Fibroblast of lung (primary cell): ENCODE measurements at places on chromosomes 1 and 21.

DNA sequence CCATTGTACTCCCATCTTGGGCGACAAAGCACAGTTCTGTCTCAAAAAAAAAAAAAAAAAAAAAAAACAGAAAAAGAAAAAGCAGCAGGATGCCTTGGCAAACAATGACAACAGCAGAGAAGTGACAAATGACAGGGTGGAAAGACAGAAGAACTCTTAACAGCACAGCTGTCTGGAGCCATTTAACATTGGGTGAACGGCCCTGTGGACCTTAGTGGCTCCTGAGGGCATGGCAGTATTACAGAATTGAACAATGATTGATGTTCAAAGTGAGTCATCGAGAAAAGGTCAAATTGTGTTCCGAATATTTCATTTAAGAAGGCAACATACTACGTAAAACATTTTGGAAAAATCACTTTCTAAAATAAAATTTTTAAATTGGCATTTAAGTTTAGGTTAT is 30.0 kb downstream of the DNASE2B start:
- DNase-seq = no peak

DNA sequence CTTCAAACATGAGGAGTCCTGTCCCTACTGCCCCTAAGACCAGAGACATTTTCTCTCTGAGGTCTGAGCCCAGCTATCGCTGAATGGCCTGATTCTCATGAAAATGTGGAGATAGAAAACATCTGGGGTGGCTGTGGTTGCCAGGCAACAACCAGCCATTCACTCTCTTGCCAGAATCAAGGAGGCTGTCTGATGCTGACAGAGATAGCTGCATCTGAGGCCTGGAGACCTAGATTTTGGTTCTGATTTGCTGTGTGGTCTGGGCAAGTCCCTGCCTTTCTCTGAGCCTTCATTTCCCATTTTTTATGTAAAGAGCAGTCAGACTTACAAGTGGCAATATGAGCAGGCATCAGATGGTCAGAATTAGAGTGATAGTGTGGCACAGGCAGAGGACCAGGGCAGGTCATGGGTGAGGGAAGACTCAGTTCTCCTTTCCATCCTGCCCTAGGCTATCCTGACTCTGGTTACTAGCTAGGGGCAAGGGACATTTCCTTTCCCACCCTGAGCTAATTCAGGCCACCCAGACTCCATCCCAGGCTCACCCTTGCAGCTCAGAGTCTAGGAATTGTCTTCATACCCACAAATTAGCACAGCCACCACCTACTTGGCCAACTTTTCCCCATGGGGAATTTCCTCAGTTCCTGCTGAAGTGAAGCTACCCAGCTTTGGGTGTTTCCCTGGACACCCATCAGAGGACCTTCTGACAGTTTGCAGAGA is 20.0 kb upstream of the RNF19B start:
- DNase-seq = peak; percentile 73

DNA sequence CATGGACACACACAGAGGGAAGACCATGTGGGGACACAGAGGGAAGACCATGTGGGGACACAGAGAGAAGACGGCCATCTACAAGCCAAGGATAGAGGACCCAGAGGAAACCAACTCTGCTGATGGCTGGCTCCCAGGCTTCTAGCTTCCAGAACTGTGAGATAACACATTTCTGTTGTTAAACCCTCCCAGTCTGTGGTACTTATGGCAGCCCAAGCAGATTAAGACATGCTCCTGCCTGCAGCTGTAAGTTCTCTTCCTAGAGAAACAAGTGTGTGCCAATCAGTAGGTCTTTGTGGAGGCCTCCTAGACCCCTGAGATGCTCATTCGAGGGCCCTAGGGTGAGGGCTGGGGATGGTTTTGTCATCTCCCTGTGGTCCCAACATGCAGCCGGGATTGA is 2.7 kb downstream of the AGT start:
- DNase-seq = no peak

GRCh38 chr1:56535939-56536338 is 43.4 kb downstream of the PLPP3 start:
- no peak for DNase-seq

GRCh38 chr1:147246044-147246690 is 3.7 kb downstream of the CHD1L start:
- no peak for DNase-seq

DNA sequence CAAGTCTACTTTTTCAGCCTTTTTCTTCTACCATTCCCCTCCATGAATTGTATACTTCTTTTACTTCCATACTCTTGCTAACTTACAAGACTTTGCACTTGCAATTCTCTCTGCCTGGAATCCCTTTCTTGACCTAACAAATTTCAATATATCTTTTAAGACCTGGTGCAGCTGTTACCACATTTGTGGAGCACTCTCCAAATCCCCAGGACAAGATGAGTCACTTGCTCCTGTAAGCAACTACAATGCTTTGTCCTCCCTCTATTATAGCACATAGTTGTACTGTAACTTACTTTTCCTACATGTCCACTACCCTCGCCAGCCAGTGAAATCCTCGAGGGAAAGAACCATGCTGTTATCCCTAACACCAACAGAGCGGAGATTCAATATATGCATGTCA is 43.1 kb downstream of the WARS2 start:
- DNase-seq = peak; percentile 71

DNA sequence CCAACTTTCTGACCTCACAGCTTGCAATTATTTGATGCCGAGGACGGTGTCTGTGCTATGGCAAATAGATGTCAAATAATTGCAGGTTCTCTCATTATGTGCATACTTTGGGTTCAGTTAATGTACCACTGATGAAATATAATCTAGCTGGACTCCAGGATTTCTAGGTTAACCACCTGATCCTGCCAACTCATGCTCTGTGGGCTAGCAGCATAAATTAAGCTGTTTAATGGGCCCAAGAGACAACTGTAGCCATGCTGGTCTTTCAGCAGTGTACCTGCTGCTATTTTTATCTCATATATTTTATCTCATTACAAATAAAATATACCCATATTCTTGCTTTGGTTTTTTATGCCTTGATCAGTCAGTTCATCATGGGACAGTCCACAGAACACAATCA is 43.3 kb upstream of the HP1BP3 start:
- DNase-seq = no peak

- no peak for DNase-seq
Measured at GRCh38 chr21:35237287-35237686, 188.2 kb upstream of the RUNX1 start.

GRCh38 chr1:234616644-234617043 is 6.7 kb upstream of the IRF2BP2 start:
- peak; percentile 76 for DNase-seq

DNA sequence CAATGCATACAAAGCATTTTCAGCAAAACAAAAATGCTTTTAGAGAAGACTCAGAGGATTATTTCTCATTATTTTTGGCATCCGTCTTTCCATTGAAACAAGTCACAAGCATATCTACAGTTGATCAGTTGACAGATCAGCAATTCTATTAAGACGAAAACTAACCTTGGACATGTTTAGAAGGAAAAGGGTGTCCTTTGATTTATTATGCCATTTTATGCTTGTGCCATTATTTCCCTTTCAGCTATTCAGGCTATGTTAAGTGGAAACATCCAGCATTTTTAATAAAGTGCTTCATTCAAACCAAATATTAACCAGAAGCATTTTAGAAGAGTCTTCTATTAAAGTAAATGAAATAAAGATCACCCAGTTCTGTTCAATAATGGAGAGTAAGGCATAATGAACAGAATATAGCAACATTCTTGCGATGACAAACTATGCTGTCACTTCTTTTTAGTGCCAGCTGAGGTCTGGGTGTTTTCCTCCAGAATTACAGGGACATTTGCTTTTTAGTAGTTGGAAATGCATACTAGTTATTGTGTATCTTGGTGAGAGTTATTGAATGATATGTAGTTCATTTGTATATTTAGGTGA is 481.4 kb downstream of the PLA2G4A start:
- no peak for DNase-seq

- no peak for DNase-seq
Measured at GRCh38 chr1:90714521-90714951, 2.6 kb downstream of the BARHL2 start.

DNA sequence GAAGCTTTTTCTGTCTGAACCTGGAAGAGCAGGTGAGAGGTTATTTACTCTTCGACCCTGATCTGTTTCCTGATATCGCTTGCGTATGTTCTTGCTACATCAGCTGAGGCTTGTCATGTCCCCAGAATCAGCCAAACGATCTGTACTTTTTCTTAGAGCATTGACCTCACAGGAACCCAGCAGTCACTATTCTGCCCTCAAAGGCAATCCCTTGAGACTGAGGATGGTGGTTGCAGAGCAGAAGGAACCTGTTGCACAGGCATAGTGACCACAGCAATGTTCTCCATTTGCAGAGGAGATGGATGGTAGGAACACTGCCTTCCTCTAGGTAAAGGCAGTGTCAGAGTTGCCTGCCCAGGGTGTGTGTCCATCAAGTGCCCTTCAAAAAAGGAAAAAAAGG is 11.3 kb upstream of the LACTBL1 start:
- DNase-seq = no peak

GRCh38 chr1:16145030-16145661 is 10.7 kb downstream of the EPHA2 start:
- no peak for DNase-seq

DNA sequence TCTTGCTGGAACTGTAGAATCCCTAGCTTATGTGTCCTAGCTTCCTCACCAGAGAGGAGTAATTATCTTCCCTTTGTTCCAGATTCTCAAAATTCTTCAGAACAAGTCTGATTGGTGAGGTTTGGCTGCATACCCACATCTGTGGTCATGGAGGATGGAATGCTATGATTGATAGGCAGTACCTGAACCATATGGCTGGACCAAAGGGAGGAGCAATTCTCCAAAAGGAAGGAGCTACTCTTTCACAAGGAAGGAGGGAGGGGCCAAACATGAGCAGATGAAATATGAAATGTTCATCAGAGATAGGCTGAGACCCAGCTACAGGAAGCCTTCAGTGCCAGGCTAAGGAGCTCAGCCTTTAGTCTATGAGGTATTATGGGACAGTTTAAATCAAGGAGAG is 5.0 kb upstream of the RNF19B start:
- no peak for DNase-seq

DNA sequence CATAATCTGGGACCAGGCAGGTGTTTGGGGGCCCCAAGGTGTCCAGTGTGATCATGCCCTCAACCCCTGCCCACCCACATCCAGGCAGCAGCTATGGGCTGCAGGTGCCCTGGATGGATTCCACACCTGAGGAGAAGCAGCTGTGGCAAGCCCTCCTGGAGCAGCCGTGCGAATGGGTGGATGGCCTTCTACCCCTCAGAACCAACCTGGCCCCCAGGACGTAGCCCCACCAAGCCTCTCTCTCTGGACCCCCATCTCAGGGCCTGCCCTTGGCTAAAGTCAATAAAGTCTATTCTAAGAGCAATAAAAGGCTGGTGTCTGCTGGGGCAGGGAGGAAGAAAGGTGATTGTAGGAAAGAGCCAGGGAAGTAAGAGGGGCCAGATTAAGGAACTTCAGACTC is 11.8 kb downstream of the SYTL1 start:
- no peak for DNase-seq

DNA sequence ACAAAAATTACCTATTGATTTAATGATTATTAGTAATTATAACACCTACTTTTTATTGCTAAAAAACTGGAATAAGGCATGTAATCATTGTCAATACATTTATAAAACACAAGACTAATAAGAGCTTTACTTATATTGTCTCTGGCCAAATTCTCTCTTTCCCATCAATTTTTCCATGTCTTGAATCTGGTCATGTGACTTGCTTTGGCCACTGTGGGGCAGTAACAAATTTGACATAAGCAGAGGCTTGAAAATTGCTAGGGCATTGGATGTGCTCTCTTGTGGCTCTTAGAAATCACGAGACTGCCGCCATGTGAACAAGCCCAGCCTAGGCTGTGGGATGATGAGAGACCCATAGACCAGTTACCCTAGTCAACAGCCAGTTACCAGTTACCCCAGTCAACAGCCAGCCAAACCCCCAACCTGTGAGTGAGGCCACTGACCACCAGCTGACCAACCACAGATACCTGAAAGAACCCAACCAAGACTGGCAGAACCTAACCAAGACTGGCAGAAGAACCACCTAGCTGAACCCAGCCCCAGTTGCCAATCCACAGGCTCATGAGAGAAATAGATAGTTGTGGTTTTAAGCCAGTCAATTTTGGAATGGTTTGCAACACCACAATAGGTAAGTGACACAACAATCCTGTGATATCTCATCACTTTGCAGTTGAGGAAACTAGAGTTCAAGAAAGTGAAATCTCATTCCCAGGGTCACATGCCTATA is 8.8 kb downstream of the KLHDC7A start:
- DNase-seq = no peak

DNA sequence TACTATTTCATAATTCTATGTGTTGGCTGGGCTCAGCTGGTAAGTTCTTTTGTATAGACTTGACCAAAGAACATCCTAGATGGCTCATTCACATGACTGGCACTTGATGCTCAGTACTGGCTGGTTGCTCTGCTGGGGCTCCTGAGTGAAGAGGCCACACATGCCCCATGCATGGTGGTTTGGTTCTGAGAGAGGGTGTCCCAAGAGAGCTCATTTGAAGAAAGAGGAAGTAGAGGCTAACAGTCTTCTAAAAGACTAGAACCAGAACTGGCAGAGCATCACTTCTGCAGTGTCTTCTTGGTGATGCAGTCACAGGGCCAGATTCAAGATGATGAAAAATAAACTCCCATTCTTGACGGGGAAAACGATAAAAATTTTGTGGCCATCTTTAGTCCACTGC is 5.2 kb upstream of the BACH1 start:
- no peak for DNase-seq

- no peak for DNase-seq
Measured at GRCh38 chr1:6011161-6011945, 19.1 kb upstream of the NPHP4 start.

DNA sequence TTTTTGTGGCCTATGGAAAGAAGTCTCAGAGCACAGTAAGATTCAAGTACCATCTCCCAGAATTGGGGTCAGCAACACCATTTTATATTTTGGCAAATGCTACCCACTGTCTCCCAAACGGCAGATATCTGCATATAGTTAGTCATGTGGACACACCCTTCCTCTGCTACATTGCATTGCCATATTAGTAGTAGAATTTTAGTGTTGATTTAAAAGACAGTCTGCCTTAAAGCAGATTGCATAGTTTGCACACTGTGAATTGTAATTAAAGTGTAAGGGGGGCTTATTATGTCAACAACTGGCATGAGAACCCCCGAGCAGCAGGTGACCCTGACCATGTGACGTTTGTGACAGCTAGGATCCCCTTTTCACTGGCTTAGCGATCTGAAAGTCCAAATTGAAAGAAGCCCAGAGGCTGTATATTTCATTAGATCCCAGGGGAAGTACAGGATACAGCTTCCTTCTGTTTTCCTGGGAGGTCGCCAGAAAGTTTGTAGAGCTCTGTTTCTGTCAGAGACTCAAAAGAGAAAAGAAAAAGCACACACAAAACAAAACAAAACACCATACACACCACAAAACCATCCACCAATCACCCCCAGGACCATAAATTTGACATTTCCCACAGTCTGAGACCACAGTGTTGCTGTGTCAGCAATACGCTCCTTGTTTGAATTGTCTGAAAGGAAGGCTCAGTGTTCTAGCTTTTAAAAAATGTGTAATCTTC is 172.4 kb downstream of the NFIA start:
- no peak for DNase-seq

DNA sequence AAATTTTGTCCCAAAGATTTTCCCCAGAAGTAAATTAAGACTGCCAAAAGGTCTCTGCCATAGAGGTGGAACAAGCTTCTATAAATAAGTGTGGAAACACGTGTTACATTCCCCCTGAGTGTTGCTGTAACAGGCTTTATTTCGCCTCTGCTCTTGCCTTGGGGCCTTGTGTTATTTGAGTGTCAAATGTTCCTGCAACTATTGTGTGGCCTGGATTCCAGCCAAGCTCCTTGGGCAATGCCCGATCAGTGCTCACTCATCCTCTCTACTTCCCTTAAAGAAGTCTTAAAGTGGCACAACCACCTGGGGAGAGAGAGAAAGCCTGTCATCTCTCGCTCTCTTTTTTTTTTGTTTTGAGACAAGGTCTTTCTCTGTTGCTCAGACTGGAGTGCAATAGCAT is 156.7 kb downstream of the NR5A2 start:
- DNase-seq = peak; percentile 79
